Myocyte (in vitro differentiated cells): ENCODE measurements at places on chromosomes 1 and 21.

DNA sequence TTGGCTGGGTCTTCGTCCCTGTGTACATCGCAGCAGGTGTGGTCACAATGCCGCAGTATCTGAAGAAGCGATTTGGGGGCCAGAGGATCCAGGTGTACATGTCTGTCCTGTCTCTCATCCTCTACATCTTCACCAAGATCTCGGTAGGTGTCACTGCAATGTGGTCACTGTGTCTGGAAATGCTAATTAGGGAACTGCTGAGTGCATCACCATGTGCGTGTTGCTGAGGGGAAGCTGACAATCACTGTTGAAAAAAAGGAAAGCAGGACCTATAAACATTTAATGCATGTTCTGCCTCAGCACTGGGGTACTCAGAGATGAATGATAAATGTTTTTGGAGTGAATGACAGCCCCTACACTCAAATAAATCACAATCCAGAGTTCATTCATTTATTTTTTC is 6.8 kb downstream of the SLC5A9 start:
- no peak for DNase-seq

- DNase-seq, result no peak
Measured at GRCh38 chr1:86618358-86618757, 71.5 kb downstream of the CLCA4 start.

GRCh38 chr1:86114236-86114635 is 42.3 kb downstream of the COL24A1 start:
- DNase-seq, result no peak

GRCh38 chr1:232965912-232966217 is 15.5 kb downstream of the NTPCR start:
- DNase-seq, result no peak

DNA sequence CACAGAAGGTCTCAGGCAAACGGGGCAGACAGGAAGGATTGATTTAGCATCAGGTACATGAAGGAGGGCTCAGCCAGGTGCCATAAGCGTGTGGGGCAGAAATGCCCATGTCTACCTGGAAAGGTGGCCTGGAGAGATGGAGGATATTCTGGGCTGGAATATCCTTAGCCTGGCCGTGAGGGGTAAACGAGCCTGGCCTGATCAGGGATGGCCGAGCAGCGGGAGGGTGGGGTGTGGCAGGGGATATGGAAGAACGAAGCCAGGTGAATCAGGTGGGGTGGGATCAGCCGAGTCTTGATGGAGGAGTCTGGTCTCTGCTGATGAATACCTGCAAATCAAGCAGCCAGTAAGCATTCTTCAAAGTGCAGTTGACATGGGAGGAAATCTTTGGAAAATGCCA is 35.5 kb upstream of the TTC22 start:
- no peak for DNase-seq

DNA sequence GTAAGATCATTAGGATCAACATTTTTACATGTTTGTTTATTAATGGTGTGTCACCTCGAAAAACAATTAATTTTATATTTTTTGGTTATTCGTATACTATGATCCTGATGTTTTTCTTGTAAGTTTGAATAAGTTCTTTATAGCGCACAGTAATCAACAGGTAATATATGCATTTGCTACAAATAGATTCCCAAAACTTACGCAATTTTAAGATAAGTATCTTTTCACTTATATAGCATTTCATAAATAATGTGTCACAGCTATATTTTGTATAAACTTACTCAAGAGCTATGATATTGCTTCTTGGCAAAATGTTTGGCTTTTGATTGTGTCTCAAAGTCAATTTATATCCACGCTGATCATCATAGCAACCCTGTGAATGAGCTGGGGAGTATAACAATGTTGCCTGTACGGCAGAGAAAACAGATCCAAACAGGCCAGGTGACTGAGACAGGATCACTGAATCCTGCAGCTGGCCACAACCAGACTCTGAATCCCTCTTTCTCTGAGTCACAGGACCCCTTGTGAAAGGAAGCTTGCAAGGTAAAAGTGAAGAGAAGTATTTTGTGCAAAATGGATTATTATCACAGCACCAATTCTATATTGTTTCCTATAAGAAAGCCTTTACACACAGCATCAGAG is 48.6 kb downstream of the GNG12 start:
- DNase-seq, result no peak
